ENCODE measurements at places on chromosomes 12 and 14.

DNA sequence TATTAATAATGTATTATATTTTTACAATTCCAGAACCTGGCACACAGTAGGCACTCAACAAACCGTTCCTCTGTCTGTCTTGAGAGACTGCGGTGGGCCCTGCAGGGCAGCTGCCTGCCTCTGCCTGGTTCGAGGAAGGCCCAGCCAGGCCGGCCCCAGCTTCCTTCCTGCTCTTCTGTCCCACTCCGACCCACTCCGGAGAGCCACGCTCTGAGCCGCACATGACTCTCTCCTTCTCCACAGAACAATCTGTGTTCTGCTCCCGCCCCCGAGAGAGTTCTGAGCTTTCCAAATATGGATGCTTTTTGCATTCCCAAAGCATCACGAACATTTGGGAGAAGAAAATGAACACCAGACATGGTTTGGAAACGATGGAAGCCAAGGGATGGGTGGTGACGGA is 57.3 kb downstream of the TTC7B start:
- no peak for DNase-seq

DNA sequence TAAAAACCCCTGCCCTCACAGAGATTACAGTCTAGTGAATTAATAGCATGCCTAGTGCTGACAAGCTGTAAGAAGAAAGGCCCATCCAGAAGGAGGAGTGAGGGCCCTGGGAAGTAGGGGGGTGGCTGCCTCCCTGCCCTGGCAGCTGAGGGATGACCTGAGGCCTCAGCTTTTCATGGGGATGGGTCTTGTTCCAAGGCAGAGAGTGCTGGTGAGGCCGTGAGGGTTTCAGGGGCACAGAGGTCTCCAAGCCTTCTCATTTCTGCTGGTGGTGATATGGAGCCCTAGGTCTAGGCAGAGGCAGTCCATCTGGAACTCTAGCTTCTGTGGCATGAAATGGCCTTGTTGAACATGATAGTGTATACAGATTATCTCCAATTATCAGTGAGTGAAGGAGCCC is 114.4 kb downstream of the ZFP36L1 start:
- DNase-seq, result no peak

DNA sequence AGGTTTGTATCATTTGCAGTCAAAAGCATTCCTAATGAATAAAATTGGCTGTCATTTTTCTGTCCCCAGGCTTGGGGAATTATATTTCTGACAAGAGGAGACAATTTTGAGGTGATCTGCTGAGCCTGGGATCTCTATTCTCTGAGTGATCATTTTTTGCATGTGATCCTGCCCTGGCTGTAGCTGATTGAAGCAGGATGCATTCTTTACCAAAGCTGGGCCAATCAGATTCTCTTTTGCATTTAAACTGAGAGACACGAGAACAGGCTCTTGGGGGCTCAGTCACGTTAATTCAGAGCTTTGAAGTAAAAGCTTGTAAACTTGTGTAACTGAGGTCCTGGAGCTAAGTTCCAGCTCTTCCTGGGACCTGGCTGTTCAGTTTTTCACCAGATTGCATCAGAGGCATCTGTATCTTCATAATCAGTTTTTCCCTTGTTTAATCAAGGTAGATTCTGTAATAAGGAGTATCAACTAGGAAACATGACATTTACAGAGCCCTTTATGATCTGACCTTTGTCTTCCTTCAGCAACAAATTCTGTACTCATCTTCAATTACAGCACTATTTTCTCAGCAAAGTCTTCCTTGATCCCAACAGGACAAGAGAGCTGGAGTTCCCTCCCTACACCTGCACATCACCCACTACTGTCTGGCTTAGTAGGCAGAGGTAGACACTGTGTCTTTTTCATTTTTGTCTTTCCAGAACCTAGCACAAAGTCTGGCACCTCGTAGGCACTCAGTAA is 35.0 kb upstream of the MANSC4 start:
- no peak for DNase-seq

DNA sequence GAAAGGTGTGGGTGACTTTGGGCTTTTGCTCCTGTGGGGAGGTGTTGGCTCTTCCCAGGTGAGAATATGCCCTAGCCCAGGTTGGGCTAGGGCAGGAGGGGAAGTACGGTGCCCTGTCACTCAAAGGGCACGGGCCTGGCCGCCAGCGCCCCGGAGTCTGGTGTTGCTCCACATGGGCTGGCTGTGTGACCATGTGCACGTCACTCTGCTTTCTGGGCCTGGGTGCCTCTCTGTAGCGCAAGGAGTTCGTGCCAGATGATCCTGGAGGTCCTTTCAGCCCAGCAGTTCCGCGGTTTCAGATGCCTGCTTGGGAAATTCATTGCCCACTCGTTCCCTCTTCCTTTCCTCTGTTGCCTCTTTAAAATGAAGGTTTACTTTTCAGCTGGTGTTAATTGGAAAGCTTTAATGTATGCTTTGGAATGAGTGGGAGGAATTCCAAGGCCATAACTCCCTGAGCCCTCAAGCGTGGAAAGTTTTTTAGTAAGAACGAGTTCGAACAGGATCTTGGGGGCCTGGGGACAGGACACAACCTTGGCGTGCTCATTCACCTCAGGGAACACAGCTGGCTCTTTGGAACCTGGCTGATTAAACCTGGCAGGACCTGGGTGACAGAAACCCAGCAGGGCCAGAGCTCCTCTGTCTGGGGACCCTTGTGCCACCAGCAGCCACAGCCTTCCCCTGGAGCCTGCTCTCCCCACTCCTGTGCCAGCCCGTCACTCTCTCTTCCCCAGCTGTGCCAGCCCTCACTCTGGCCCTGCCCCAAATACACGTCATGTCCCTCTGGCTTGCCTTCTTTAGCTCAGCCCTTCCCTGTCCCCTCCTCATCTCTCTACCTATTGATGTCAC is 42.8 kb downstream of the TSPAN9 start:
- DNase-seq, result no peak

DNA sequence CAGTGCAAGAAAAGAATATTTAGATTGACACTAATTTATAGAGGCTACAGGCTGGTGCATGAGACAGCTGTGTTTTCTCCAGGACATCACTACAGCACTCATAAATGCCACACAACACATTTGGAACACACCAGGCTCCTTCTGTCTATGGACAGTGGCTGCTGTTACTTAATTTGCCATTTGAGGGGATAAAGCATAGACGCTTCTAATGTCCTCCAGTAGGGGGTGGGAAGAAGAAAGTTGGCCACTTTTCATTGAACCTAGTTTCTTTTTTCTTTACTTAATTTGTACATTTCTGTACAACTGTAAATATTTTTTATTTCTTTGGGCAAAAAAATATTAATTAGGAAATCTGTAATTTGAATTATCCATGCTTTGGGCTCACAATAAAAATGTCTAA is 12.4 kb upstream of the RTN1 start:
- no peak for DNase-seq

DNA sequence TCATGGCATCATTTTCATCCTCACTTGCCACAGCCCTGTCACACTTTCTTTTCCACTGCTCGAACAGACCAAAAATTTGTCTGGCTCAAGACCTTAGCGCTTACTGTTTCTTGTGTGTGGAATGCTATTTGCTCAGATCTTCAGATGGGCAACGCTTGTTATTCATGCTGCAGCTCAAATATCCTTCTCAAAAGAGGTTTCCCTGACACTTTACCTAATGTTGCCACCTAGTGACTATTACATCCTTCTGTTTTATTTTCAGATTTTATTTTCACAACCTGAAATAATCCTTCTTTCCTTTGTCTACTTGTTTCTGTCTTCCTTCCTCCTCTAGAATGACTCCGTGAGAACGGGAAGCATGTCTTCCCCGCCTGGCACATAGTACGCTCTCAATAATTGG is 5.6 kb downstream of the FBXO33 start:
- DNase-seq, result peak; percentile 43

DNA sequence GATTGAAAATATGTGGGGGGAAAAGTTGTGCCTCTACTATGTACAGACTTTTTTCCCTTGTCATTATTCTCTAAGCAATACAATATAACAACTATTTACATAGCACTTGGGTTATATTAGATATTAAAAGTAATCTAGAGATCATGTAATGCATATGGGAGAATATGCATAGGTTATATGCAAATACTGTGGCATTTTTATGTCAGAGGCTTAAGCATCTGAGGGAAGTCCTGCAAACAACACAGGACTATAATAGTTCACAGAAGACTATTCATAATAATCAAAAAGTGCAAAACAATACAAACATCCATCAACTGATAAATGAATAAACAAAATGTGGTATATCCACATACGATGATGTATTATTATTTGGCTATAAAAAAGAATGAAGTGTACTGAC is 33.7 kb downstream of the YAF2 start:
- DNase-seq, result no peak

DNA sequence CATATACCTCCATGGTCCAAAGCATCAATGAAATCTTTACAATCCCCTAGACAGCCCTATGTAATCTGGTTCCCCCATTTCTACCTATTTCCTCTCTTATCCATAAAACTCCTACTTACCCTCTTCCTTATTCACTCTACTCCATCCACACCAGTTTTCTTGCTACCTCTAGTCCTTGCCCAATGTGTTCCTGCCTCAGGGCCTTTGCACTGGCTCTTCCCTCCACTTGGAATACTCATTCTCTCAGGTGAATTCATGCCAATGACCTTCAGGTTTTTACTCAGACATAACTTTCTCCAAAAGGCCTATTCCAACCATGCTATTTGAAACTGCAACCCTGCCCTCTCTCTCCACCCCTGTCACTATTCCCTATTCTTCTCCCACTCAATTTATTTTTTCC is 138.7 kb upstream of the KRR1 start:
- DNase-seq, result no peak

DNA sequence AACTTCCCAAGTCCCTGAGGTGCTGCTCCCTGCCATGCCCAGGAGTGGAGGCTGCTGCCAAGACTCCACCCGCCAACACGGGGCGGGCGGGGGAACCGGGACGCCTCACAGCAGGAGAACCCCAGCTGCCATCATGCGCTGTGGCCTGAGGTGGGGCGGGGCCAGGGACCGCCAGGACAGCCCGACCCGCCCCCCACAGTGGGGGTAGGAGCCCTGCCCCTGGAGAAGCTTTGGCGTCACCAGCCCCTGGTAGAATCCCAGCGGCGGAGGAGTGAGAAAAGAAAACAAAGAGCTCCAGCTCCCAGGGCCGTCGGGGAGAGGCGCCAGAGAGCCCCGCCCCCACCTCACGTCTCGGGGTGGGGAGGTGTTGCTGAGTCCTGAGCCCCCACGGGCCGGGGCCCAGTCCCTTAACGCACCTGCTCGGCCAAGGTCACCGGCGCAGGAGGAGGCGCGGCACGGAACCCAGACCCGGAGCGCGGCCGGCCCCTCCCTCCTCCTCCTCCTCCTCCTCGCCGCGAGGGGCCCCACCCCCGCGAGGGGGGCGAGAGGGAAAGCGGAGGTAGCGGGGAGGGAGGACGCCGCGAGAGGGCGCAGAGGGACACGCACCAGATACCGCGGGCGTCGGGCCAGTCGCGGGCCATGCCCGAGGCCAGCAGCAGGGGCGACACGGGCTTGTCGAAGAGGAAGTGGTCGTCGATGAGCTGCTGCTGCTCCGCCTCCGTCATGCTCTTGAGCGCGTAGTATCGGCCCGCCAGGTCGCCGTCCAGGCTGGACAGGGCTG is 1.8 kb downstream of the CKB start:
- DNase-seq, result no peak

GRCh38 chr14:34792598-34792997 is 78.2 kb upstream of the CFL2 start:
- no peak for DNase-seq

DNA sequence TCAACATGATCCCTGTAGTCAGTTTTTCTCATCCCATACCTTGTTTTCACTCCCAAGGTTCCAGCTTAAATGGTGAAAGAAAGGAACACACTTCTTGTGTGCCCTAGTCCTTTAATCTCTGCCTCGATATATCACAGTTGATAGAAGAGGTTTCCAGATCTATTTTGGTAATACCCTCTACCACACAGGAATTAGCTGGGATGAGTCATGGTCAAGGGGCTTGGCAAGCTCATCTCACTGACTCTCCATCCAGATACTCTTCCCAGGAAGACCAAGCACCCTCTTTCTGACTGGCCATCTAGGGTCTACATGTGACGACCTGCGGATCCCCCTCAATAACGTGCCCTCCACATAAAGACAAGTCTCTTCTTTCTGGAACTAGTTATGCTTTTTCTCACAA is 277.9 kb downstream of the ITPR2 start:
- no peak for DNase-seq

DNA sequence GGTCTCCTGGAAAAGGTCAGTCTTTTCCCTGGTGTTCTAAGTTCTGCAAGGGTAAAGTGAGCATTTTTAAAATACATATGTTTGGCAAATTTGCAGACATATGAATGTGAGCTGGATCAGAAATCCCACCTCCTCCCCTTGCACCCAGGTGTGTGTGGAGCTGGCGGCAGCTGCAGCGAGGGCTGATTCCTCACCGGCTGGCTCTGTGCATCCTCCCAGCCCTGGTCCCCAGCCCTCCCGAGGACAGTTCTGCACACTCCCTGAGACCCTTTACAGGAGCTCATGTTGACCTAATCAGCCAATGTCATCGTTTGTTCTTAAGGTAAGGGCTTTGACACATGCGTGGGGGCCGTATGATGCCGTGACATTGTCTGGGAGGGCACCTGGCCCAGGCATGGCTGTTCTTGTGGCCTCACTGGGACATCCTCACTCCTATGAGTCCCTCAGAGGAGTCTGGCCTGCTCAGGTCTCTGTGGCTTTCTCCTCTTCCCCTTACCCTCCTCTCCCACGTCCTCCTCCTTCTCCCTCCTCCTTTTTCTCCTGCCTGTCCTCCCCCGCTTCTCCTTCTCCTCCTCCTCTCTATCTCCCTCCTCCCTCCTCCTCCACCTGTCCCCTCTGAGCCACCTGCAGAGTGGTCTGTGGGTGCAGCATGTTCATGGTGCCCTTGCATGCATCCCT is 289.2 kb upstream of the SFSWAP start:
- no peak for DNase-seq

DNA sequence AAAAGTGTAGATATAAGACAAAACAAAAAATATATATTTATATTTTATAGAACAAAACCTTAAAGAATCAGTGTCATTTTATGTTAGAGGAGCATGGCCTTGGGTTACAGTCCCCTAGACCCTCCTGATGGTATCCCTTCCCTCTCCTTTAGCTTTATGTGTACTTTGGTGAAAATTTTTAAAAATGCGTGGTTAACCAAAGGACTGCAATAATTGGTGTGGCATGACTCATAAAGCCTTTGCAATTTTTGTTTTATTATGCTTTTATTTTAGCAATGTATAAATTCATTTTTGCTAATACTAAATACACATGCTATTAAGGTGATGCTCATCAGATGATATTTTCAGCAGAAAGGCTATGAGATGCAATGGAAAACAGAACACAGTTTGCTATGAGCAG is 264.4 kb downstream of the SYT1 start:
- DNase-seq, result no peak

GRCh38 chr14:76920331-76921087 is 94.3 kb downstream of the LRRC74A start:
- DNase-seq, result no peak

Measured in amniotic stem cell (primary cell).